SW 1271 (cell line): ENCODE measurements at places on chromosomes 13 and 19.

DNA sequence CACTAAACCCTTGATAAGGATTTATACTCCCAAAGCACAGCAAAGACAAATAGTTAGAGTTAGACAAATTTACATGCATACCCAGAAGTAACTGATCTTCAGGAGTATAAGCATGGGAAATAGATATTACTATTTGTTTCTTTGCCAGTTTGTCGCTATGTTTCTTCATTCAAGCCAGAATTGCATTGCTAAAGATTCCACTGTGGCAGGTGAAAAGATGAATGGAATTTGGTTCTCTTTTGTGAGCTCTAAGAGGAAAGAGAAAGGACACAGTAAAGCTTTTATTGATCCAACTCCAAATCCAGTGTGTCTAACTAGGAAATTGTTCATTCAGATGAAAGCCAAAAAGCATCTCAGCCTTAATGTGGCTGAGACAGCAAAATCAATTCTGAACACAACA is 292.3 kb upstream of the SPRY2 start:
- no peak for DNase-seq

DNA sequence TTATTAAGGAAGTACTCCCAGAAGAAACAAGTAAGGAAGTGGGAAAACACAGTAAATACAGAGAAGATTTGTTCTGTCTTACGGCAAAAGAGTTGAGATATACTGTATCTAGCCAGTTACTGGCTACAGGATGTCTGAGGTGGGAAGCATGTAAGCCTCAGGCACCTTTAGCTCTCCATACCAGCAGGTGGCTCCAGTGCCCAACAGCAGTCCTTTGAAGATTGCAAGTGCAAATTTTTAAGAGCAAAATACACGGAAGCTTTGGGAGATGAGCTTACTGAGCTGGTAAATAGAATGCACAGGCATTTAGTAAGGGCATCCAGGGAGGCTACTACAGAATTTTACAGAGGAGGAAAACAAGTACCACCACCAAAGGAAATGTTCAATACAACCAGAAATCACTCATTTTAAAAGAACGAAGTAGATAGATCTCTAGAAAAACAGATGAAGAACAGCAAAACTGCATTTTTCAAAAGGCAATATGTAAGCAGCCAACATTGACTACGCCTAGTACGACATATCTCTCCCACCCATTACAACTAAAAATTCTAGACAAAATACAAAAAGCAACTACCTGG is 57.9 kb upstream of the VSTM2B start:
- DNase-seq = no peak

- DNase-seq = no peak
These were observed 1992.9 kb upstream of the PCDH20 start for GRCh38 chr13:63408331-63409189.

GRCh38 chr13:49098198-49098597 is 121.9 kb upstream of the MLNR start:
- DNase-seq = peak; percentile 28

GRCh38 chr13:69283837-69284236 is 823.8 kb upstream of the ATXN8OS start:
- no peak for DNase-seq

DNA sequence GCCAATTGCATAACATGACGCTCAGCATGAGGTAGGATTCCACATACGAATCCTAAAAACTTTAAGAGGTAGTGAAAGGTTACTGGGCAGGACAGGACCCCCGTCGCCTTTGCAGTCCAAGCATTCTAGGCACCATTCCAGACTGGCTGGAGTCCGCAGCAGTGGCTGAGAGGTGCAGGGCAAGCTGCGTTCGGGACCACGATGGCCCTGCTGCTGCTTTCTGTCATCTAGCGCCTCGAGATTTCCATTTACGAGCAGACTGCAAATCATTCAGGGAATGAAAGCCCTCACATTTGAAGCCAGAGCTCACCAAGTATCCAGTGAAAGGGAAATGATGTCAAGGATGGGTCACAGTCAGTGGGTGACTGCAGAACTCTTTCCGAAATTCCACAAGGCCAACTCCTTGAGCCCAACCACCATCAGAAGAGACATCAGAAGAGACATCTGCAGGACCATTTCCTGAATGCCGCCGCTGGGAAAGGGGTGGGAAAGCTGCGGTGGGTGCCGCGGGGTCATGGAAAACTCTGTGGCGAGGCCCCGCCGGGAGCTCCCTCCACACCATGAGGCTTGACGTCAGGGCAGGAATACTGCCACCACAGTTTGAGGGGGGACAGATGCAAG is 88.3 kb downstream of the COL4A1 start:
- no peak for DNase-seq

- no peak for DNase-seq
These were observed 2.8 kb downstream of the PRMT1 start for GRCh38 chr19:49679771-49680413.

DNA sequence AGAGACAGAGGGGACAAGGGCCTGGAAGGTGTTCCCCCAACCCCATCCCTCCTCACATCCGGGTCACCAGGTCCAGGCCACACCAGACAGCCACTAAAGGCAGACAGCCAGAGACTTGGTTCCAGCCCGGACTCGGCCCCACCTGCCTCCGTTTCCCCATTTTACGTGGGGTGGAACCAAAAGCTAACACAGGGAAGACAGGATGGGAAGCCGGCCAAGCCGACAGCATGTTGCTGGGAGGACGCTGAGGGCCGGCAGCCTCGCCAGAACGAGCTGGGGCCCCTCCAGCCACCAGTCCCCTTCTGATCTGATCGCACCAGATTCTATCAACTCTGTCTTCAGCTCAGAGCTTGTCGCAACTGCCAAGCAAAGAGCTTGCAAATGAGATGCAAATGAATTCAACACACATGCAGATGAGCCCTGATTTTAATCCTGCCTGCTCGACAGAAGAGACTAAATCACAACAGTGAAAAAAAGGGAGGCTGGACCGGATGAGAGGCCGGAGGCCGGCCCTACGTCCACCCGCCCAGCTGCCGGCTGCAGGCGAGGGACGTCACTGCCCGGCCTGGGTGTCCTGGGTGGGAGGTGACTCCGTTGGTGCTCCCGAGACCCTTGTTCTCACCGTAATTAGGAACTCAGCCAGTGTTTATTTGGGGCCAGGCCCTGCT is 17.5 kb upstream of the SHC2 start:
- no peak for DNase-seq

GRCh38 chr13:113109151-113110047 is 3.8 kb downstream of the F7 start:
- DNase-seq = no peak

DNA sequence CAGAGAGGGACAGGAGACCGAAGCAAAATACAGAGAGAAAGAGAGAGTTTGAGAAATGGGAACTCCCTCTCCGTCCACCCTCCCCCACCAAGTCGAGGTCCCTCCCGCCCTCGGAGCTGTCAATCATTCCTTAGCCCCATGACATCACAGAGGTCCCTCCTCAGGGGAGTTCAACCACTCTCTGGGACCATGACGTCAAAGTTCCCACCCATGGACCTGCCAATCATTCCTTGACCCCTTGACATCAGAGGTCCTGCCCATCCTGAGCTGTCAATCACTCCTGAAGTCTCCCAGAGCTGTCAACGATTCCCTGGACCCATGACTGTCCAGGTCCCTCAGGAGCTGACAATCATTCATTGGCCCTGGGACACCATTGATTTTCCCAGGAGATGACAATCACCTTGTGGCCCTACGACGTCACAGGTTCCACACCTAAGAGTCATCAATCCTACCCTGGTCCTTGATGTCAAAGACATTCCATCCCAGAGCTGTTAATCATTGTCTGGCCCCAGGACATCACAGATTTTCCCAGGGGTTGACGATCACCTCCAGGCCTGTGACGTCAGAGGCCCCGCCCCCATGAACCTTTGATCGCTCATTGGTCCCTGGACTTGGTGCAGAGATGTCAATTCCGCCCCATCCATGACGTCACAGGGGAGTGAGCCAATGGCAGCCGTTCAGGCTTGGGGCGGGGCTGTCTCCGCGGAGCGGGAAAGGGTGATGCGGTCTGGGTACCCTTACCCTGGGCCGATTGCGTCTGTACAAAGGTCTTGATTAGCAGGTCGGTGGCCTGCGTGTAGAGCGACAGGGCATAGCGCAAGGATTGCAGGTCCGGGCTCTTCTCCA is 61.7 kb downstream of the COLGALT1 start:
- DNase-seq = no peak

DNA sequence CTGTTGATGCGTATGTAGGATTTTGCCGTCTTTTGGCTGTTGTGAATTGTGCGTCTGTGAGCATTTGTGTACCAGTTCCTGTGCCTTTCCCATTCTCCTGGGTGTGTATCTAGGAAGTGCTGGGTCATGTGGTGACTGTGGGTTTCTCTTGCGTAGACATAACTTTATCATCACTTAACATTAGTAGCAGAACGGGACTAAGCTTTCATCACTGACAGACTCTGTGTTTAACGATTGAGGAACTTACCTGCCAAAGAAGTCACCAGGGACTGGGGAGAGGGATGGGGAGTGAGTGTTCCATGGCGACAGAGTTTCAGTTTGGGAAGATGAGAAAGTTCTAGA is 15.0 kb downstream of the FZR1 start:
- DNase-seq = no peak

DNA sequence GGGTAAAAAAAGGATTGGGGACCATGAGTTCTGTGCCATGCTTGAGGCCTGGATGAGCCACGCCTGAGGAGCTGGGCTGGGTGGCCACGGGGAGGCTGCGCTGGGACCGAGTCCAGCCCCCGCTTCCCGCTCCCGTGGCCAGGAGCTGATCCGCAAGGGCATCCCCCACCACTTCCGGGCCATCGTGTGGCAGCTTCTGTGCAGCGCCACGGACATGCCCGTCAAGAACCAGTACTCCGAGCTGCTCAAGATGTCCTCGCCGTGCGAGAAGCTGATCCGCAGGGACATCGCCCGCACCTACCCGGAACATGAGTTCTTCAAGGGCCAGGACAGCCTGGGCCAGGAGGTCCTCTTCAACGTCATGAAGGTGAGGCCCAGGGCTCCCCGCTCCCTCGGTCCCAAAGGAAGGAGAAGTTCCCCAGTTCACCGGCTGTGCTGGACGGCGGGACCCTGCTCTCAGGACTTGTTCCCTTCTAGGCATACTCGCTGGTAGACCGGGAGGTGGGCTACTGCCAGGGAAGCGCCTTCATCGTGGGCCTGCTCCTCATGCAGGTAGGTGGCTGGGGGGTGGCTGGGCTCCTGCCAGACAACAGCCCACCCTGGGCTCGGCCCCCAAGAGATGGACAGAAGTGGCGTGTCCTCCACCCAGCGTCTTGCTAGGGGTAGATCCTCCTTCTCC is 18.9 kb downstream of the EVI5L start:
- DNase-seq = no peak

- DNase-seq = peak; percentile 46
These were observed 27.9 kb upstream of the ONECUT3 start for GRCh38 chr19:1725100-1726064.

DNA sequence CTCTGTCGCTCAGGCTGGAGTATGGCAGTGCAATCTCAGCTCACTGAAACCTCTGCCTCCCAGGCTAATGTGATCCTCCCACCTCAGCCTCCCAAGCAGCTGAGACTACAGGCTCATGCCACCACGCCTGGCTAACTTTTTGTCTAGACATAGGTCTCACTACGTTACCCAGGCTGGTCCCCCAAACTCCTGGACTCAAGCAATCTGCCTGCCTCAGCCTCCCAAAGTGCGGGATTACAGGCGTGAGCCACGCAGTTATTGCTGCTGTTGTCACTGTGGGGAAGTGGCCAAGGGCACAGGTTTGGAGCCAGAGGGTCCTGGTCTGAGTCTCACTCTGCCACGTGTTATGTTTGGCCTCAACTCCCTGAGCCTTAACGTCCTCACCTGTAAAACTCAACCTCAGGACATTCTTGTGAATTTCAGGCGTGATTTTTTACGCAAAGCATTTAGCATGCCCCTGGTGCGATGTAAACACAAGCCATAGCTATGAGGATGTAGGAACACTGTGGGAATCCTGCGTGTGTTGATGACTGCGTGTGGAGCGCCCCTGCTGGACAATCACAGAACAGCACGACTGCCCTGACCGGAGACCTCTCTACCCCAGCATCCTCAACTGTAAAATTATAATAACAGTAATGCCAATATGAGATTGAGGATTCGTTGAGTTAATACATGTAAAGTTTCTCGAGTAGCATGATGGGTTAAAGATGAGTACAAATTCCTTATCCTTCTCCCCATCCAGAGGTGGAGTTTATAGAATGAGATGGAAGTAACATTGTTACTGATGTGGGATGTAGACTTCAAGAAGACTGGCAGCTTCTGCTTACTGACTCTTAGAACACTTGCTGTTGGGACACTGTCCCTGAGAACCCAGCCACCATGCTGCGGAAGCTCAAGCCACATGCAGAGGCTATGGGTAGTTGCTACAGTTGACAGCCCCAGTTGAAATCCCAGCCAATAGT is 41.8 kb upstream of the PNMA8B start:
- no peak for DNase-seq

- DNase-seq = no peak
These were observed 303.3 kb downstream of the POU4F1 start for GRCh38 chr13:78299832-78300623.

DNA sequence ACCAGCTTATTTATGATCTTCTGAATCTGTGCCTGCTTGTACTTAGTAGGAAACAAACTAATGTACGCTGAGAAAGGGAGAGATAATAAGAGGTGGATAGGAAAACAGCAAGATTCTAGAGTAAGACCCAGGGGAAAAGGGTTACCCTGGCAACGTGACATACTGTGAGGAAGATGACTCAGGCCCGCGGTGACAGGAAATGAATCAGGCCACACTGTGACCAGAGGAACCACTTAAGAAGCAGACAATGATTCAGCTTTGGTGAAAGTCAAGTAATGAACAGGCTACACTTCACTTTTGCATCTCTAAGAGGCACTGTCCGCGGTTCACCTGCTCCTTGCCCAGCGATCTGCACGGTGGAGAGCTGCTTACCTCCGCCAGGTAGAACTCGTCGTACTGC is 158.2 kb downstream of the NALCN start:
- DNase-seq = peak; percentile 100

DNA sequence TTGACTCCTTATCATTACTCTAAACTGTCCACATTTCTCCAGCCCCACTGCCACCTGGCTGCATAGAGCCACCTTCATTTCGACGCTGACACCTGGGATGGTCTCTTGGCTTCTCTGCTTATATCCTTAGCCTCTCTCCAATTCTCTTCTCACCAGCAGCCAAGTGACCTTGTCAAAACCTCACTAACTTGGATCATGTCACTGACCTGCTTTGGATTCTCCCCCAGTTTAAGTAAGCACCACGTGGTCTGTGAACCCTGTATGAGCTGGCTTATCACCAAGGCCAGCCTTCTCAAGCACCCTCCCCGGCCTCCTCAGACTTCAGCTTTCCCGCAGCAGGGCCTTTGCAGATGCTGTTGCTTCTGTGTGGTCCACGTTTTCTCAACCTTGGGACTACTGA is 12.3 kb upstream of the GGACT start:
- no peak for DNase-seq

DNA sequence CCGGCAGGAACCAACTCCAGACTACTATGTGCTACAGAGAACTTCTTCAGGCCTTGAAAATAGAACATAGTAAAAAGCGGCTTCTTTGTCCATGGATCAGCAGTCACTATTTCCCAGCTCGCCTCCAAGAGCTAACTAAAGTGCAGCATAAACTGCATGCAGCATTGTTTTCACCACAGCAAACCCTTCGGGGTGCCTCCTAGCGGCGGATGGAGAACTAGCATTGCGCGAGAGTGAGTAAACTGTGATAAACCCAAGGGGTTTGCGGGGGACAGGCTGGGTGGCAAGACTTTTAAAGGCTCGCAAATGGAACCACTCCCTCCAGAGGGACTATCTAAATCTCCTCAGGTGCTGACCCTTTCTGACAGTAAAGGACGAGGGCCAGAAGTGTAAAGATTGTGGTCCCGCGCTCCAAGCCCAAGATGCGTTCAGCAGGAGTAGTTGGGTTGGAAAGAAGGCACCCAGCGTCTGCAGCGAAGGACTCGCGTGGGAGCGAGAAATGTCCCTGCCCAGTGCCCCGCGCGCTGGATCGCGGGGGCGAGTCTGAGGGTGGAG is 21.5 kb upstream of the SGCG start:
- no peak for DNase-seq
